GM13976 (cell line): ENCODE measurements at places on chromosomes 16 and 17.

DNA sequence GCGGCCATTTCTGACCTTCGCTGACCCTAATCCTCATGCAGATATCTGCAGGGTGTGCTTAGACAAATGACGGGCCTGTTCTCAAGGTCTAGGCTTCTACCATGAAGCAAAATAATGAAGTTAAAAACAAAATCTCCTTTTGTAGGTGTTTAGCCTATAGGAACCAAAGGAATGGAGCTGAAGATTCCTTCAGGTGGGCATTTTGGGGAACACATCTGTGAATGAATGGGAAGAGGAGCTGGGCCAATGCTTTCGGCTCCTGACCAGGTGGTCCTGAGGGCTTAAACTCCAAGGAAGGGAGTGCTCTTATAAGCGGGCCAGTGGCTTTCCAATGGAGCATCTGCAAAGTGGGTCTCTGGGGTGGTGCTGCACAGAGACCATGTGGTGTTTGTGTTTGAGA is 14.1 kb upstream of the IL34 start:
- no peak for DNase-seq

- no peak for DNase-seq
These were observed 51.7 kb upstream of the GSE1 start for GRCh38 chr16:85561248-85562092.

- peak; percentile 44 for DNase-seq
These were observed 100.8 kb upstream of the CORO6 start for GRCh38 chr17:29723278-29724047.

DNA sequence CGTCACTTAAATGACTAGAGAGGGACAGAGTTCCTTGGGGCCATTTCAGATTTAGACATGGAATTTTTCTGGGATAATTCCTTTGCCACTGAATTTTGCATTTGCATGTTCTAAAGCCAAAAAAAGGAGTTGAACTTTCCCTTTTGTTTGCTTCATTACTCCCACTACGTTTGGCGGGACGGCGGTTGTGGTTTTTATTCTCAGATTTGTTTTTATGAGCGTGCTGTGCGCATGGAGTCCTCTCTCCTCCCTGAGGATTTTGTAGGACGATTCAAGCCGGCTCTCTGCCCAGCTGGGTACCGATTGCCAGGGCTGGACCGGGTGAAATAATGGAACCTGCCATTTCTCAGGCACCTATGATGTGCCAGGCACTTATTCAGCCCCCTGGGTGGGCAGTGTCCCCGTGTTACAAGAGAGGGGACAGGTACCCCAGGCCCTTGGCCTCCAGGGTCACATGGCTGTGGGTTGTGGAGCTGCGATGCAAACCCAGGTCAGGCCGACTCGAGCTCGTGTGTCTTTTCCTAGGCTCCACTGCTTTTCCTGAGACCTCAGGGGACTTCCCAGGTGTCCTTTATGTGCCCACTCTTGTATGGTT is 18.8 kb downstream of the CMIP start:
- DNase-seq: no peak

DNA sequence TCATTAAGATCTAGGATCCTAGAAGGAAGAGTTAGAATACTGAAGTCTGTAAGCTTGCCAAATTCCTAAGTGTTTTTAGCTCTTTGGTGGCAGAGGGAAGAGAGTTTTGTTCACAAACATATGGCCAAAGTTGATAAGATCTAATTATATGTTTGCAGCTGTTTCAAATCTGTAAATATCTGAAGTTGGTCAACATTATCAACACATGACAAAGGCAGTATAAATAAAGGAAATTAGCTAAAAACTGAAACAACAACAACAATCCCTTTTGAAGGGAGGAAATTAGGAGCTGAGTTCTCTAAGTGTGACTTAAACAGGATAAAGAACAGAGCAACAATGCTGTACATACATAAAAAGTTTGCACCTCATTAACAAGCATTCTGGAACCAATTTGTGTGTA is 208.7 kb downstream of the KCNJ2 start:
- no peak for DNase-seq

DNA sequence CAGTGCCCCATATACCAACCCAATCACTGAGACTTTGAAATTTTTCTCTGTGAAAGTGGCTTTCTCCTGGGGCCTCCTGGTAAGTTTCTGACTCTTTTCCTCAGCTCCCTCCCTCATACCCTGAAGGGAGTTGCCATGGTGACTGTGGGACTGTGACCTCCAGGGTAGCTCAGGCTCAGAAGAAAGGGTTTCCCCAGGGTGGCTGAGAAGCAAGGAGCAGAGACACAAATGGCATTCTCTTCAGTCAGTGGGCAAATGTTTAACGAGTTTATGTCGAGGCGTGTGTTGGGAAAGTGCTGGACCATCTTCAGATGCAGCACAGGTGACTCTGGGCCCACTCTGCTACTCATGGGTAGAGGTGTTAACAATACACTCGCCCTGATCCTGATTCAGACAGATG is 46.8 kb downstream of the MRPS23 start:
- DNase-seq: no peak

GRCh38 chr16:5349670-5350517 is 252.3 kb upstream of the EEF2KMT start:
- DNase-seq: no peak

DNA sequence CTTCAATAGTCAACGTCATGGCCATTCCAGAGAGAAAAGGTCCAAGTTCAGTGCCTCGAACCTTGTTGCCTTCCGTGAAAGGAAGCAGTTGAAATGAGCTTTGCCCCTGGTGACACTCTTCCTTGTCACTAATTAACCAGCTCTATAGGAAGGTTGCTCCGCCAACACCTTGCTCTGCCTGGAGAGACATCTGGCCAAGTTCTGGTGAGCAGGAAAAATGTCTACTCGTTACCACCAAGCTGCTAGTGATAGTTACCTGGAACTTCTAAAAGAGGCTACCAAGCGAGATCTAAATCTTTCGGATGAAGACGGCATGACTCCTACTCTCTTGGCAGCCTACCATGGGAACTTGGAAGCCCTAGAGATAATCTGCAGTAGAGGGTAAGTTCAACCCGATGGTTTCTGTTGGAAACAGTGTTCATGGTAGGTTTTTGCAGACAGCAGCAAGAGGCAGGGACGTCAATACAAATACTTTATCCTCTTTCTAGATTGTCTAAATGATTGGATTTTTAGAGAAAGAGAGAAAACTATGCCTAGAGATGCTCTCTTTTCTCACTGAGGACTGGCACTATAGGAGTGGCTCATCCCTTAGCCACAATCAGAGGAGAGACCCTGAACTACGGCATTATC is at the start of gene ANKS4B:
ANKS4B (plus strand) TSS at position 179 of the 630 bp plus-strand sequence; CDS start at position 218, 39 bp downstream.
- no peak for DNase-seq

DNA sequence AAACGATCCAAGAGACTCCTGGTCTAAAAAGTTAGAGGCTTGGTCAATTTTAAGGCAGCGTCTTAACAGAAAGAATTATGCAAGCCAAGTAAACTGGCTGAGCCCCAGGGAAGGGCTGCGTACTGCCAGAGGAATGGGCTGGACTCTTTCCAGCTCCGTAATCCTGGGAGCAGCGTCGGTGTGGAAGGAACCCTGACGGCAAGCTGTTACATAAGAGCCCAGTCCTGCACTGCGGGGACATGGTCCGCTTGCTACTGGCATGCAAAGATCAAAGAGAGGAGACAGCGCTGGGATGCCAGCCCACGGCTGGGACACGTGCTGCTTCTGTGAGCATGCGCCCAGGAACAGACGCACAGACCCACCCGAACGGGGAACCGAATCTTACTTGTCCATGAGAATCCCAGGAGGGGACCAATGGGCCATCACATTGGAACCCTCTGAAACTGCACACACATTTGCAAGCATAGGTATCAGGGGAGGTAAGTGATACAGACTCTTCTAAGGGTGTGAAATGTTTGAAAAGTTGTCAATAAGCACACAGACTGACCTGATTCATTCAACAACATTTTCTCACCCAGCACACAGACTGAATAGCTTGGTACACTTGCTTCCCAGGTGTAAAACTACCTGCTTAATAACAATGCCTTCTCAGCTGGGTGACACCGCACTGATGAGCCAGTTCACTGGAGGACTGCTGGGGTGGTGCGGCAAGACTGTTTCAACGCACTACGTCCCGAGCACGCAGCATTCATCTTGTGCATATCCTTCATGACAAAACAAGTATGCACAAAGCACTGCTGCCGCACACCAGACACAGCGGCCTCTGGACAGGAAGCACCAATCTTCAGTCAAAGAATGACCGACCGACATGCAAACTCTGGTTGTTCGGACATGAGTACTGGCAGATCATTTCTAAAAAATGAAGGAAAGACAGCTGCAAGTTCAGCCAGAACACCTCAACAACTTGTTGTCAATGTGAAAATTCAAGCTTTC is 94.9 kb downstream of the ANKRD11 start:
- DNase-seq: no peak

DNA sequence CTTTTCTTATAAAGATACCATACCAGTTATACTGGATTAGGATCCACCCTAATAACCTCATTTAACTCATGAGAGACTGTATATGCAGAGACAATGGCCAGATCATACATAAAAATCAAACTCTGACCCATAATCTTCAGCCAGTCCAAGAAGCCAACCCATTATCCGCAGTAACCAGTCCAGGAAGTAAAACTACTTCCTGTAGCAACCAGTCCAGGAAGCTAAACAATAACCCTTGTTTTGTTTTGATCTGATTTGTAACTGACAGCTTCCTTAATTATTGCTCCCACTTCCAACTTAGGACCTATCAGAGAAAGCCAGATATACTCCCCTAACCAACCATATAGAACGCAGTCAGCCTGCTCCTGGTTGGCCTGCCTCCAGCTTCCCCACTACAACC is 19.2 kb upstream of the SSTR2 start:
- DNase-seq: no peak

DNA sequence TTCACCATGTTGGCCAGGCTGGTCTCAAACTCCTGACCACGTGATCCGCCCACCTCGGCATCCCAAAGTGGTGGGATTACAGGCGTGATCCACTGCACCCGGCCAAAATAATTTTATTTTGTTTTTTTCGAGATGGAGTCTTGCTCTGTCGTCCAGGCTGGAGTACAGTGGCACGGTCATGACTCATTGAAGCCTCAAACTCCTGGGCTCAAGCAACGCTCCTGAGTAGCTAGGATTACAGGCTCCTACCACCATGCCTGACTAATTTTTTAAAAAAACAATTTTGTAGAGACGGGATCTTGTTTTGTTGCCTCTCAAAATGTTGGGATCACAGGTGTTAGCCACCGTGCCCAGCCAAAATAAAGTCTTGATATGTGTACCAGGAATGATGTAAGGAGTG is 2.4 kb upstream of the TTLL6 start:
- DNase-seq: no peak

DNA sequence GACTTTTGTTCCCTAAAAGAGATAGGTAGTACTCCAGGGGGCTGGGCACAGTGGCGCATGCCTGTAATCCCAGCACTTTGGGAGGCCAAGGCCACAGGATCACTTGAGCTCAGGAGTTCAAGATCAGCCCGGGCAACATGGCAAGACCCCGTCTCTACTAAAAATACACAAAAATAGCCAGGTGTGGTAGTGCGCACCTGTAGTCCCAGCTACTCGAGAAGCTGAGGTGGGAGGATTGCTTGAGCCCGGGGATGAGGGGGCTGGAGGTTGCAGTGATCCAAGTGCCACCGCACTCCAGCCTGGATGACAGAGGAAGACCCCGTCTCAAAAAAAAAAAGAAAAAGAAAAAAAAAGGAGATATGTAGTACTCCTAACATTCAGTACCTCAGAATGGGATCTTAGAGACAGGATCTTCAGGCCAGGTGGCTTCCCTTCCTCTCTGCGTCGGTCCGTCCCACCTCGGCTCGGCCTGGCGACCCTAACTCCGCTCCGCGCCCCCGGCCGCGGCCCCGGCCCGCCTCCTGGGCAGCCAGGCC is 89.6 kb downstream of the CDC27 start:
- DNase-seq: no peak

DNA sequence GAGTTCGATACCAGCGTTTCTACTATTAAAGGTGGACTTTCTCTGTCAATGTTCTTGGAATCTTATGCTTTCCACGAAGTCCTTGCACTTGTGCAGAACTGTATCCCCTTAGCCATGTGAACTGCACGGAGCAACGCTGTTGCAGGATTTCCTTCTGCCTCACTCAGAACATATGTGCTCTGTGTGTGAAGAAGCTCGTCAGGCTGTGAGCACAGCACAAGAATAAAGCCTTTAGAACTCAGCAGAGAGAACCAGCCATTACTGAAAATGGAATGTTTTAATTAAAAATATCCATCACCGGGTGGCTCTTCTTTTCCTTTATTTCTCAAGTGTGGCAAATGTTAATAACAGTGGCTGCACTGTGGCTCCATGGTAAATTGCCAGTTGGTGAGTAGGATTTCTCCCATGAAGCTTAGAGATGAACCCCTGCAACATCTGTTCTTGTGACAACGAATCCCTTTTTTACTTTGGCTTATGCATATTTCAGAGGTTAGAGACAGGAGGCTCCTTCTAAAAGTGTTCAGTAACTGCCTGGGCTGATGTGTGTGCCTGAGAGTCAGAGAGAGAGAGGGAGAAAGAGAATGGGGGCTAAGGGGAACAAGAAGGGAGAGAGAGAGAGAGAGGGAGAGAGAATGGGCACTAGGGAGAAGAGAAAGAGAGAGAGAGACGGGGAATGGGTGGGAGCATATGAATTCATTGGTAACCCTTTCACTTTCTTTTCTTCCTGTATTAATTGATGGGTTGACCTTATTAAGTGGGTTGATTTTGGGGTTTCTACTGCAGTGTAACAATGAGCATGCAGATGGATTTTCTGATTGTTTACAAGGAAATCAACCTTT is 50.0 kb downstream of the RPTOR start:
- no peak for DNase-seq

DNA sequence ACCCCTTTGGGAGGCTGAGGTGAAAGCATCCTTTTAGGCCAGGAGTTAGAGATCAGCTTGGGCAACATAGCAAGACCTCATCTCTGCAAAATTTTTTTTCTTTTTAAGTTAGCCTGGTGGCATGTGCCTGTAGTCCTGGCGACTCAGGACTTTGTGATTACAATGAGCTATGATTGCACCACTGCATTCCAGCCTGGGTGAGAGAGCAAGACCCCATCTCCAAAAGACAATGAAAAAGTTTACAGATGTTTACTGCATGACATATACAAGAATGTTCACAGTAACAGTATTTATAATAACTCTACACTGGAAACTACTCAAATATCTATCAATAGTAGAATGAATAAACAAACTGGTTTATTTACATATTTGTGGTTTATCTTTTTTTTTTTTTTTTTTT is 33.1 kb upstream of the CCL22 start:
- no peak for DNase-seq

GRCh38 chr17:17724307-17725010 is 43.2 kb downstream of the RAI1 start:
- DNase-seq: peak; percentile 89

- DNase-seq: no peak
These were observed 24.2 kb downstream of the IGSF6 start for GRCh38 chr16:21628121-21628726.
